Erythroblast (primary cell): ENCODE measurements at places on chromosomes 4 and X.

DNA sequence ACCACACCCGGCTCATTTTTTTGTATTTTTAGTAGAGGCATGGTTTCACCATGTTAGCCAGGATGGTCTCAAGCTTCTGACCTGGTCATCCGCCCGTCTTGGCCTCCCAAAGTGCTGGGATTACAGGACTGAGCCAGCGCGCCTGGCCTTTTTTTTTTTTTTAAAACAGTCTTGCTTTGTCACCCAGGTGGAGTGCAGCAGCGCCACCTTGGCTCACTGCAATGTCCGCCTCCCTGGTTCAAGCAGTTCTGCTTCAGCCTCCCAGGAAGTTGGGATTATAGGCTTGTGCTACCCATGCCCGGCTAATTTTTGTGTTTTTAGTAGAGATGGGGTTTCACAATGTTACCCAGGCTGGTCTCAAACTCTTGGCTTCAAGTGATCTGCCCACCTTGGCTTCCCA is 28.9 kb downstream of the ZFX start:
- no peak for DNase-seq

DNA sequence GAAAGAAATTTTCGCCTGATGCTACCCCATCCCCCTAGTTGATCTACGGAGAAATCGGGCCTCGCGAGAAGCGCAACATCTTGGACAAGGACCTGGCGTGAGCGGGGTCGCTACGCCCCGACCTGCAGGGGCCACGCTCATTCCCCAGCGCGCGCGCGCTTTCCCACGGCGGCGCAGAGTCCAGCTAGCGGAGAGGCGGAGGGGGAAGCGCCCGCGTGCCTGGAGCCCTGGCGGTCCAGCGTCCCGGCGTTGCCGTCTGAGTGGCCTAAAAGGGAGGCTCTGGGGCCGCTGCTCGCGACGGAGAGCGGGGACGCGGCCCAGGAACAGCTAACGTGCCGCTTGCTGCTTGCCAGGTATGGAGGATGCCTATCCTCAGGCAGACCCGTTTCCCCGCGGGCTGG is 6.0 kb upstream of the SOX3 start:
- DNase-seq: no peak

DNA sequence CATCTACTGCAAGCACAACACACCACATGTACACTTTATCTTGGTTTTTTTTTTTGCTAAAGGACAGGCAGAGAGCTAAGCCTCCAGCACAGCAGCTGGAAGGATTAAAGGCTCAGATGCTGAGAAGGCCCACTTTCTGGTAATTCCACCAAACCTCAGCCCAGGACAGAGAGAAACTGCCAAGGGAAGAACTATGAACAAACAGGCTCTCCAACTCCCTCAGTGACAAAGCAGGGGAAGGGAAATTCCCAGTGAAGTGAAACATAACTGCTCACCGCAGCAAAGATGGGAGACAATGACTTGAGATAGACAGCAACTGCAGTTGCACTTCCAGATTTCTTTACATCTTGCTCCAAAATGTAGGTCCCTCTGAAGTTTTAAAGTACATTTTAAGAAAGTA is 4.8 kb downstream of the PROM1 start:
- no peak for DNase-seq

DNA sequence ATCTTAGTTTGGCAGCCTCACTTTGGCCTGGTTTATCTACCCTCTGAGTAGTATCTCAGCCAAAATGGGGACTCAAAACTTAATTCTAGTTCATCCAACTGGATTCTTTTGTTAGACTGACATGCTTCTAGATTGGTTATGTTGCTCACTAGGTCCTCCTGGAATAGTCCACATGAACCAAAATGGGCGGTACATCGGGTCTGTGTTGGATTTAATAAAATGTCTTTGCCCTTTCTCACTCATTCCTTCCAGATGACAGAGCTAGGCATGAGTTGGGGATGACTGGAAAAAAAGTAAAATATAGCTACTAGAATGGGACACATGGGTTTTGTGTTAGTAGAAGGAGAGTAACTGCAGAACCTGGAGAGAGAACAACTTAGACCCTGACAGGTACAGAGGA is 247.9 kb downstream of the CCSER1 start:
- no peak for DNase-seq

- no peak for DNase-seq
These were observed 56.2 kb downstream of the WFS1 start for GRCh38 chr4:6325788-6326290.

- no peak for DNase-seq
These were observed 91.9 kb downstream of the GPC4 start for GRCh38 chrX:133323431-133323830.

GRCh38 chr4:123974386-123975149 is 578.0 kb downstream of the SPRY1 start:
- no peak for DNase-seq

DNA sequence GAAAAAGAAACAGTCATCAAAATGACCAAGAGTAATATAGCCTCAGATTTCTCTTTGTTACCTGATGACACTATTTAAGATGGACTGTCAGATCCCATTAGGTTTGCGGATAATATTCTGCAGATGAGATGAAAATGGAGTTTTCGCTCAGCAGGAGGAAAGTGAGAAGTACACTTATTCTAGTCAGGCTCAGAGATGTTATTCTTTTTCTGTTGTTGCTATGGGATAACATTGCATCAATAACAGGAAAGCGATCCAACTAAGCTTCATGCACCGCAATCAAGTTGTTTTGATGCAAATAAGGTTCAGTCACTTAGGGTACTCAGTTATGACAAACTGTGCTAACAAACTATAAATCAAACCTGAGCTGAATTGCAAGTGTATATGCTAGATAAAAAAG is 415.0 kb downstream of the CCSER1 start:
- no peak for DNase-seq

DNA sequence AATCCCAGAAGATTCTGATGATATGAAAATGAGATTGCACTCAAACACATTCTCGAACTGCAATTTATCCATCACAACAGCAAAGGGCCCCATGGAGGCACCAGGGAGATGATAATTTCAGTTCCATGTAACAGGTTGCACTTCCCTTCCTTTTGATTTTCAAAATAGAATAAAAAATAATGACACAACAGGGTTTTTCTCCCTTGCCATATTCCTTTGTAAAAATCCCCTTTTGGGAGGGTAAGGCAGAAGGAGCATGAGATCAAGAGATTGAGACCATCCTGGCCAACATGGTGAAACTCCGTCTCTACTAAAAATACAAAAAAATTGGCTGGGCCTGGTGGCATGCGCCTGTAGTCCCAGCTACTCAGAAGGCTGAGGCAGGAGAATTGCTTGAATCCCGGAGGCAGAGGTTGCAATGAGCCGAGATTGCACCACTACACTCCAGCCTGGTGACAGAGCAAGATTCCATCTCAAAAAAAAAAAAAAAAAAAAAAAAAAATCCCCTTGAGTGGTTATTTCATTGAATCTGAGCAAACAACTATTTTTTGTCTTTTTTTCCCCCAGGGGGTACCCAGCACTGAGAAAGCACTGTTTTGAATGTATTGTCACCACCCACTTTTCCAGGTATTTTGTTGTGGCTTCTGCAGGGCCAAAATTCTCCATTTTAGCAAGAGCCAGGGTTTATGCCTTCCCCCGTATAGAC is 26.7 kb downstream of the TBC1D9 start:
- DNase-seq: no peak

- peak; percentile 12 for DNase-seq
These were observed 24.8 kb upstream of the EOLA2 start for GRCh38 chrX:149962859-149963757.

DNA sequence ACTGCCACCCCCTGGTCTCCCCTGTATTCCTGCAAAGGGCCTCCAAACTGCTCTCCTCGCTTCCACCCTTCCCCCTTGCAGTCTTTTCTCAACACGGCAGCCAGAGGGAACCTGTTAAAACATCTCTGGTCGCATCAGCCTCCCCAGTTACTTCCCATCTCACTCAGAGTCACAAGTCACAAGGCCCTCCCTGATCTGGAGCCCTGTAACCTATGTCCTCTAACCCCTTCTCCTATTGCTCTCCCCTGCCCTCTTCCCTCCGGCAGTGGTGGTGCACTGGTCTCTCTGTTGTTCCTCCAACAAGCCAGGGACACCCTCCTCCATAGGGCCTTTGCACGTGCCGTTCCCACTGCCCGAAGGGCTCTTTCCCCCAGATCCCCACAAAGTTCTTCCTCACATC is 73.2 kb downstream of the SH3KBP1 start:
- peak; percentile 9 for DNase-seq

GRCh38 chr4:97548943-97549583 is 594.2 kb downstream of the STPG2 start:
- no peak for DNase-seq

DNA sequence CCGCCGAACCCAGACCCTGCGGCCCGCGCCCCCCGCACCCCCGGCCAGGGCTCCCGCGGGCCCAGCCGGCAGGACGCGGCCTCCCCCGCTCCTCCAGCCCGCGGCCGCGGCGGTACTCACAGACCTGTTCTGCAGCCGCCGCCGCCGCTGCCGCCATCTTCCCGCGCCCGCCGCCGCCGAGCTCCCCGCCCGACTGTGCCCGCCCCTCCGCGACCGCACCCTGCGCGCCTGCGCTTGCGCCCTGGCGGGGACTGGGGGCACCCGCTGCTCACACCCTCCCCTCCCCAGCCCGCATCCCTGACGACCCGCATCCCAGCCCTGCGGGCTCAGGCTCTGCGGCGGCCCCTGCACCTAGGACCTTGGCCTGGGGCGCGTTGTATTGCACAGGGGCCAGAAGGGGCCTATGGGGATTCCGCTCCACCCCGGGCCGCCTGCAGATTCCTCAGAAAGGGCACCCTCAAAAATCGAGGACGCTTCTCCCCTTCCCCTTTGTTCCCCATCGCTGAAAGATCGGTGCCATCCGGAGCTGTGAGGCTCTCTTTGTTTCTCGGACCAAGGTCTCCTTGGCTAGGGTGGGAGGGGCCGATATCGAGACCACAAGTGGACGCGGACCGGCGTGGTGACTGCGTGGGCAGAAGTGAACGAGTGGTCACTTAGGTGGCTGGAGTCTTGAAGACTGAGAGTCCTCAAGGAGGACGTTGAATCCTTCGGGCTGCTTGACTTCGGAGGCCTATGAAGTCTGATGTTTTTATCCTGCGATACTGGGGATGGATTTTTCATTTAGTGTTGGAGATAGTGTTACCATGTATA is at the start of gene SGCB:
SGCB (minus strand) TSS at position 197 of the 810 bp plus-strand sequence; CDS start at position 157, 40 bp downstream.
- DNase-seq: peak; percentile 33

GRCh38 chrX:357693-358471 is 28.8 kb downstream of the PPP2R3B start:
- no peak for DNase-seq

DNA sequence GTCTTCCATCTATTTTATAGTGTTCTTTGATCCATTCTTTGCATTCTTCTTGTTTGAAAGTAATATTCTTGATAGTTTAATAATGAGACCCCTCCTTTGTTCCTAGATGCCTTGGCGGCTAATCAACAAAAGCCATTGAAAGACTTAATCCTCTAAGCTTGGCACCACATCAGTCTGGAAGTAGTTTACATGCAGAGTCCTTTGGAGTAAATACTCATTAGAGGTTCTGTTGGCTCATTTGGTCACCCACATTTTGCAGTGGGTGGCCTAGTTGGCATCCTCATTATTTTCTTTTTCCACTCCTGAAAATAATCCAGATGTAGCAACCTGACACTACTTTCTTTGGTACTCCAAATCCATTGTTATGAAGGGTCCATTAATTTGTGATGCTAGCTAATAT is 64.5 kb downstream of the DKK2 start:
- DNase-seq: no peak

DNA sequence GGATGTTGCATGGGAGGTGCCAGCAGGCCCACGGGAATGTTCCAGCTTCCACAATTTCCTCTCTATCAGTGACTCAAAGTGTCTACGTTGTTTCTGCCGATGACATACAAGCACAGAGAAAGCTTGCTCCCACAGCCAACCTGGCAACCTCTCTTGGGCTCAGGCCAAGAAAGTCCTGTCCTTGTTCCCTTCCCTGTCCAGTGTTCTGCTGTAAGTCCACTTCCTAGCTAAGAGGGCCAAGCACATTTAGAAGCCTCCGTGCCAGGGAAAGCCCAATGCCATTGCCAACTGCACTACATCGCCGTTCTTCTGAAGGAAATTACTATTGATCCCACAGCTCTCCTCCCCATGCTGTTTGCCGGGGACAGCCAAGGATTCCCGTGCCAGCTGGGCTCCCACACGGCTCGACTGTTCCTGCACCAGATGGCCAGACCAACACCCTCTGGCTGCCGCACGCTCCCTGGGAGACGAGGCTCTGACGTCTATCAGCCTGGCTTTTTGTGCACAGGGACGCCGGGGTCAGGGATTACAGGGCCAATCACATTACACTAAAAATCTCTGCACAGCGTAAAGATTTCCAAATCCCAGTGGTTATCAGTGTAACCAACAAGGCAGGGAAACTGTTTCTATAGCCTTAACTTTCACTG is 284.0 kb downstream of the BCOR start:
- no peak for DNase-seq

DNA sequence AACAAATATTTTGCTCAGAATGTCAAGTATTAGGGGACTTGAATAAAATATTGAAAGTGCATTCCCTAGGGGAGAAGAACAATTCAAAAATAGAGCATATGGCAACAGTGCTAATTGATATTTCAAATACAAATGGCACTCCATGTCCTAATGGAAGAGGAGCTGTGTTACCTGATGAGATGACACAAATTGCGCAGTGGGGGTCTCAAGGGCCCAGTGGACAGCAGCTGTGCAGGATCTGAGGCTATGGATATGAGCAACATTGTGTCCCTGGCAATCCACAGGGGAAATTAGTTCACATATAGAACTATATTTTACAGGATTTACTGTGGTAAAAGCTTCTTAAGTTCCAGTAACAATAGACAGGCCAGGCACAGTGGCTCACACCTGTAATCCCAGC is 17.4 kb upstream of the USP46 start:
- DNase-seq: no peak
